ENCODE measurements at places on chromosomes 5 and 9. TPM values are rescaled to one million over a fixed set of nuclear protein-coding genes. Genes with fewer than 3 reads are reported as not detected.

DNA sequence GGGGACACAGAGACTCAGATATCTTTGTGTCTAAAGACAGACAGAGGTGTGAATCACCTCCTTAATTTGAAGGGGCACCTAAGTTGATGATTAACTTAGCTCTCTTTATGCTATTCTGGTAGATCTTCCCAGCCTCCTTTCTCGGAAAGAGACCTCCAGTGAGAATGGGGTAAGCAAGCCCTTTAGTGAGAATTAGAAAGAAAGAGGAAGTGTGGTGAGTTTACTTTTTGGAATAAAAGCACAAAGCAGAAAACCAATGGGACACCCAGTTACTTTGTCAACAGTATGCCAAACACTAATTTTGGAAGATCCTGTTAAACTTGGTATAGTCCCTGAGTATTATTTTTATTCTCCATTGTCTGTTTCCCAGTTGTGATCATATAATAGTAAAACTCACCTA is 302.8 kb upstream of the RASA1 start:
- H3K4me3 ChIP-seq = no peak overlapping the region
- DNase-seq = no peak
- no peaks in the 10 kb centered on the region for H3K27me3 ChIP-seq
- H3K36me3 ChIP-seq = no peaks in the 10 kb centered on the region
- H3K27ac ChIP-seq = no peak overlapping the region
- H3K4me1 ChIP-seq = peaks cover 5% of the 10 kb centered on the region

DNA sequence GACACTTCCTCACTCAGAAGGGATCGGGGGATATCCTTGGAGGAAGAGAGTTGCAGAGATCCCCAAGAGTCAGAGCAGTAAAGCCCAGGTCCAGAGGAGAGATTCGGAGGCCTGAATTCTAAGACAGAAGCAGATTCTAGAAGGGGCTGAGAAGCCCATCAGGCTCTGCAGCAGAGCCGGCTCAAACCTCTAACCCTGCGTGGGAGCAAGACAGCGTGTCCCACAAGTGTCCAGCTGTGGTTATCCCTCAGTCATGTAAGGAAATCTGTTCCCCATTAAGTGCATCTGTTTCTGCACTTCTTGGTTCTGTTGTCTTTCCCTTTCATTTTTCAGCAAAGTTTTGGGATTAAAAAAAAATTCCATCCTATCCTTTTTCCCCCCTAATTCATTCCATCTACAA is 4.8 kb upstream of the DIAPH1 start:
- no peak overlapping the region for H3K4me3 ChIP-seq

DNA sequence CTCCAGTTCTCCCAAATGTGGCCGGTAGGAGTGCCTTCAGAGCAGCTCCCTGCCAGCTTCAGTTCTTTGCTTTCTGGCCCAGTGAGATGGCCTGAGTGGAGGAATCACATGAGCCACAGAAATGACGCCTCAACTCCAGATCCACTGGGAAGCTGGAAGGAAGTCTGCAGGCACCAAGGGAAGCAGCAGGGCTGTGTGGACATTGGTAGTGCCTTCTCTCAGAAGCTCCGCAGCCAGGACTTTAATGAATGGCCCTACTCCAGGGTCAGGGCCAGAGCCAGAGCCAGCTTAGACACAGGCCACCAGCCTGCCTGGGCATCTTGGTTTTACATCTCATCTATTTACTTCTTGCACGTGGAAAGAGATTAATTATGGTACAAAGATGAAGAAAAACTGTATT is 12.0 kb upstream of the PSMB7 start:
- no peak for DNase-seq
- no peaks in the 10 kb centered on the region for H3K4me1 ChIP-seq
- peaks cover 15% of the 10 kb centered on the region for H3K27me3 ChIP-seq
- no peaks in the 10 kb centered on the region for H3K36me3 ChIP-seq

GRCh38 chr9:14205463-14205862 is 108.5 kb downstream of the NFIB start:
- no peaks in the 10 kb centered on the region for H3K27me3 ChIP-seq
- DNase-seq = no peak
- peaks cover 9% of the 10 kb centered on the region for H3K36me3 ChIP-seq
- H3K4me1 ChIP-seq = peaks cover 55% of the 10 kb centered on the region
- H3K27ac ChIP-seq = peak overlapping the region; percentile 35

Gene PCDHGC3
- 11.0 TPM for total RNA-seq

Gene TMEM252
- total RNA-seq = 0.67 TPM

DNA sequence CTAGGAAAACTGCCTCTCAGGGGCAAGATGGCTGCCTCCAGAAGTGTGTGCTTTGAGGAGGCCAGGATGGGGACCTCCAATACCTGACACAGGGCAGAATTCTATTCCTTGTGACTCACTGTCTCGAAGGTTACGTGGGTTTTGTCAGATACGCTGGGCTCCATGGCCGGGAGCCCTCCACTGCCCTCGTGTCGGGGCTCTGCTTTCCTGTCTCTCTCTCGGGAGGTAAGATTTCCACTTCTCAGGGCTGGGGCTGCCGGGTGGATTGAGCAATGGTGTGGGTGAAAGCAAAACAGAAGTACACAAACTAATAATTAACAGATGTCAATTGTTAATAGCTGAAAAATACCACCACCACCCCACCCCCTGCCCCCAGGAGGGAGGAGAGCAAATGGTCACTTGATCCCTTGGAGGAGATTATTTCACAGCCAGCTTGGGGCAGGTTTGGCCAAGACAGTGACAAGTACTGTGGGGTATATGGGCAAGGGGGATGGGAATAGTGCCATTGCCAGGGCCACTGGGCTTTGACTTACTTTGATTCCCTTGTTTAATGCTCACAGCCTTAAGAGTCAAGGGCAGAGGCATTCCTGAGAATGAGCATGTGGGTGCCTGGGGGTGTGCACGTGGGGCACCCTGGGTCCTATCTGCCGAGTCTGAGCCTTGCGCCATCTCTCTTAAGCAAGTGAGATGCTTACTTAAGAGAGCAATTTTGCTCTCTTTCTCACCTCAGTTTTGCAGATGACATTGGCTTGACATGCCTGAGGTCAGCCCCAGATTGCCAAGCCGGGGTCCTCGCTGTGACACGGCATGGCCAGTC is 28.8 kb upstream of the DAB2IP start:
- H3K27ac ChIP-seq = no peak overlapping the region
- peaks cover 22% of the 10 kb centered on the region for H3K4me1 ChIP-seq
- no peak overlapping the region for H3K4me3 ChIP-seq
- no peaks in the 10 kb centered on the region for H3K27me3 ChIP-seq
- H3K36me3 ChIP-seq = no peaks in the 10 kb centered on the region

DNA sequence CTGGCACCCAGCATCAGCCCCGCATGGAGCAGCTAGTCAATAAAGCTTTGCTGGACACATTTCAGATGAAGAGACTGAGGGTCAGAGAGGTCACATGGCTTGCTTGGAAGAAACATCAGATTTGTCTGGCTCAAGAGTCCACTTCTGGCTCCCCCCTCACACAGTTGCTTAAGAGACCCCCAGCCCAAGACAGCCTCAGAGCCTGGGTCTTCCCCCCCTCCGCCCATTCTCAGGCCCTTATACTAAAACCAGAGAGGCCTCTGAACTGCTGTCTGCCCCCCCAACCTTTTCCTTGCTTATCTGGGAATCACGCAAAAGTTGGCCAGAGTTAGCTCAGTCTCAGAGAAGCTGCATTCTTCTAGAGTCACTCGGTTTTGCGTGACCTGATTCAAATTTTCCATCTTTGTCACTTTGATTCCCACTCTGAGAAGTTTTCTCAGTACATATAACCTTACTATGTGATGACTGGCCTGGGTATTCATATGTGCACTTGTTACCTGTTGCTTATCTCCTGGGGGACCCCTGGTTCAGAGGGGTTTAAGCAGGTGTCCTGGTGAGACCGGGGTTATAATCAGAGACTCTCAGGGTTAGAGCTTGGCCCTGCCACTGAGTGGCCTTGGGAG is 145.4 kb upstream of the IER5L start:
- peak overlapping the region; percentile 48 for H3K27ac ChIP-seq
- H3K4me1 ChIP-seq = peaks cover 42% of the 10 kb centered on the region
- no peaks in the 10 kb centered on the region for H3K36me3 ChIP-seq

DNA sequence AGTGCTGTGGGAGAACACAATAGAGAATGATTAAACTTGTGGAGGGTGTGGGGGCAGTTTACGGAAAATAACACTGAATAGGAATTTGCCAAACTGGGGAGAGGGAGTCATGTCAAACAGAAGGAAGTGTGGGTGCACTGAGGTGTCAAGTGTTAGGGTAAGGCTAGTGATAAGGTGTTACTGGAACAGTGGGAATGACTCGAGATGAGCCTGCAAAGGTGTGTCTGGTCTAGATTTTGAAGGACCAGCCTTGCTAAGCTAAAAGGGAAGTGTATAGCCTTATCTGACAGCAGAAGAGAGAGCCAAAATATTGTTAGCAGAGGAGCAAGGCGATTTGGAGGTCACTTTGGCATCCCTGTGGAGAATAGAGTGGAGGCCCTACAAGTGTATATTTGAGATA is 4.2 kb downstream of the CNOT6 start:
- peak overlapping the region; percentile 3 for H3K27ac ChIP-seq
- no peaks in the 10 kb centered on the region for H3K27me3 ChIP-seq
- H3K4me3 ChIP-seq = peak overlapping the region; percentile 62
- peaks cover 19% of the 10 kb centered on the region for H3K36me3 ChIP-seq
- no peak for DNase-seq
- H3K4me1 ChIP-seq = peaks cover 25% of the 10 kb centered on the region

GRCh38 chr5:132179405-132179804 is 48.2 kb downstream of the P4HA2 start:
- no peak overlapping the region for H3K27ac ChIP-seq
- H3K4me1 ChIP-seq = peaks cover 6% of the 10 kb centered on the region
- H3K4me3 ChIP-seq = no peak overlapping the region
- no peaks in the 10 kb centered on the region for H3K27me3 ChIP-seq
- H3K36me3 ChIP-seq = no peaks in the 10 kb centered on the region

Gene GLDC
- 11.8 TPM for total RNA-seq

DNA sequence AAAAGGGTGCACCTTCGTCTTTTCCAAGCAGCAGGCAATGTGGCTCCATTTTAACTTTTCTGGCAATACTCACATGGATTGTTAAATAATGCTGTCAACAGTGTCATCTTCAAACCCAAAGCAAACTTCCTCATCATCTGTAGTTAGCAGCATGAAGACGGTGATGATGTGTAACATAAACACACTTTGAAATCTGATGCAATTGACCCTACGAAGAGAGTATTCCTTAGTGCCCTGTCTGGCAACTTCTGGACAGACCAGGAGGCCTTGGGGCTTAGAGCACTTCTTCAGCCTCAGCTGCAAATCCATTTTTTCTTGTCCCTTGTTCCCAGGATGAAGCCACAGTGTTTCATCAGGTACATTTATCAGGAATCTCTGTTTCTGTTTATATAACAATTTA is 149.1 kb downstream of the GHR start:
- H3K27ac ChIP-seq = no peak overlapping the region
- no peaks in the 10 kb centered on the region for H3K36me3 ChIP-seq
- no peak for DNase-seq

DNA sequence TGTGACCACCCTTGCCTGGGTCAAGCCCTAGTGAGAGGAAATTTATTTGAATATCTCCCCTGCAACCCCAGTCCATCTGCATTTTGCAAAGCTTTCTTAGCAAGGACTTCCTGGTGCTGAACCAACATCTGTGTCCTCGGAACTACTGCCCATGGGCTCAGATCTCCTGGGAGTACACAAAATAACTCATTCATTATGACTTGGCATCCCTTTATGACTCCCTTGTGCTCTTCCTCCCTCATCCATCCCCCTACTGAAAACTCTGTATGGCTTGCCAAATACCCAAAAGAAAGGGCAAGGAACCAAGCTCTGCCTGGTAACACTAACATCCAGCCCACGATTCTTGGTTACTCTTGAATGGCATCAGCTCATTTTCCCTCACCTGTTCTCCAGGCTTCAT is 368.5 kb downstream of the NTRK2 start:
- DNase-seq = no peak
- peaks cover 4% of the 10 kb centered on the region for H3K4me1 ChIP-seq
- no peak overlapping the region for H3K27ac ChIP-seq
- no peaks in the 10 kb centered on the region for H3K36me3 ChIP-seq
- H3K27me3 ChIP-seq = no peaks in the 10 kb centered on the region
- no peak overlapping the region for H3K4me3 ChIP-seq

GRCh38 chr5:43616535-43616934 is 13.6 kb downstream of the NNT start:
- no peak overlapping the region for H3K4me3 ChIP-seq
- no peak for DNase-seq
- no peak overlapping the region for H3K27ac ChIP-seq

Gene WDR38
- not detected for total RNA-seq

- H3K4me3 ChIP-seq = no peak overlapping the region
- peaks cover 8% of the 10 kb centered on the region for H3K36me3 ChIP-seq
- no peaks in the 10 kb centered on the region for H3K27me3 ChIP-seq
- DNase-seq = no peak
- H3K27ac ChIP-seq = peak overlapping the region; percentile 92
Observed at GRCh38 chr9:128115187-128116103, 12.1 kb downstream of the PTGES2 start.

GRCh38 chr9:91816356-91816755 is 133.7 kb downstream of the ROR2 start:
- H3K4me1 ChIP-seq = peaks cover 53% of the 10 kb centered on the region
- H3K4me3 ChIP-seq = no peak overlapping the region
- H3K36me3 ChIP-seq = peaks cover 1% of the 10 kb centered on the region

DNA sequence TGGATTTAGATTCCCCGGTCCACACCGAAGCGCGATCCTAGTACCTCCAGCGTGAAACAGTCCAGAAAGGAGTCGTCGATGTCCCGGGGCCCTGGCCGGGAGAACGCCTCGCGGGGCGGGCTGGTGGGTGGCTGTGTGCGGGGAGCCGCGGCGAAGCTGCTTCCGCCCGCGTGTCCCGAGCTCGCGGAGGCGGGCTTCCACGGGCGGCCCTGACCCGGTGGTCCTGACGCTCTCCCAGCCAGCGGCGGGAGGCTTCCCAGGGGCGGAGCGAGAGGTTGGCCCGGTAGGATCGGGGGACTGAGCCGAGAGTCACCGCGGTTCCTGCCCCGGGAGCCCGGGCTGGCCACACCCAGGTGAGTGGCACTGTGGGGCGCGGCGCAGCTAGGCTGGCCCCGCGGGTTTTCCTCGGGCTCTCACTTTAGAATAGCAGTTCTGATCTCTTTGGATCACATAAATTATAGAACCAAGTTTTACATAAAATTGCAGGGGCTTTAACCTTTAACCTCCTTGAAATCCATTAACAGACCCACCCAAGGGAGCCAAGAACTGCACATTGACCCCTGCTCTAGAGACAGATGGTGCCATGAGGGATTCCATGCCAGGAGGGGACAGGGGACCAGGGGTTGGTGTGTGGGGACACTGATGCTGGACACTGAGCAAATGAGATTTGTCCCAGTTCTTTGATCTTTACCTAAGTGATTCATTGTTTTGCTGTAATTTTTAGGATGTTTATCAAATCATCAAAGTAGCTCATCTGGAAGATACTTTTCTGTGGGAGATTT is 29.2 kb upstream of the IL31RA start:
- H3K27me3 ChIP-seq = peaks cover 27% of the 10 kb centered on the region
- no peaks in the 10 kb centered on the region for H3K36me3 ChIP-seq
- H3K27ac ChIP-seq = no peak overlapping the region
- H3K4me1 ChIP-seq = no peaks in the 10 kb centered on the region
- H3K4me3 ChIP-seq = peak overlapping the region; percentile 68
- no peak for DNase-seq

Gene KCNV2
- not detected for total RNA-seq

GRCh38 chr9:26159575-26160392 is 481.5 kb upstream of the TUSC1 start:
- H3K27ac ChIP-seq = no peak overlapping the region
- H3K36me3 ChIP-seq = no peaks in the 10 kb centered on the region
- no peak overlapping the region for H3K4me3 ChIP-seq
